Peyer's patch (tissue), 4 donors: ENCODE measurements at places on chromosomes 3 and 15. TPM values are rescaled to one million over a fixed set of nuclear protein-coding genes. Genes with fewer than 3 reads are reported as not detected.

RTP4 gene
- 12.4 TPM for total RNA-seq

RASL12 gene
- total RNA-seq = 5.1 TPM

CYP1A1 gene
- 0.70 TPM for total RNA-seq

ZNF385D gene
- total RNA-seq = 2.2 TPM

PARP14 gene
- total RNA-seq = 73.0 TPM

KLHL40 gene
- total RNA-seq = not detected

PPARG gene
- total RNA-seq = 46.4 TPM

SNTN gene
- total RNA-seq = not detected

- peaks cover 12% of the 10 kb centered on the region for H3K4me1 ChIP-seq
- no peaks in the 10 kb centered on the region for H3K36me3 ChIP-seq
- no peak overlapping the region for H3K27ac ChIP-seq
- H3K4me3 ChIP-seq = no peak overlapping the region
- DNase-seq = peak; percentile 60
Measured at GRCh38 chr3:14548321-14548729, 8.2 kb upstream of the GRIP2 start.

DNA sequence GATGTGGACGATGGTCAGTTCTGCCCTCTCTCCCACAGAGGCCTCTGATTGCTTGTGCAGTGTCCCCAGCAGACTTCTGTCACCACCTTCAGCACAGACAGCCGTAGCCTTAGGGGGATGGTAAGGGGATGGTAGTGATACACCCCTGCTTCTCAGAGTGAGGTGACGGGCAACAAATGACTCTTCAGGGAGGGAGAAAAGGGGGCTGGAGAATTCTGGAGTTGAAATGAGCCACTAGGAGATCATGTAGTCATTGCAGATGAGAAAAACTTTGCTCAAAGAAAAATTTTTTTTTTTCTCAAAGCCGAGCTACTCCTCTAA lies 29.6 kb upstream of the TIMP4 start:
- H3K4me1 ChIP-seq = peaks cover 8% of the 10 kb centered on the region
- no peaks in the 10 kb centered on the region for H3K36me3 ChIP-seq
- no peak overlapping the region for H3K27ac ChIP-seq
- no peak overlapping the region for H3K4me3 ChIP-seq

- H3K4me1 ChIP-seq = no peaks in the 10 kb centered on the region
- DNase-seq = no peak
- no peaks in the 10 kb centered on the region for H3K36me3 ChIP-seq
- H3K4me3 ChIP-seq = no peak overlapping the region
- H3K27me3 ChIP-seq = no peaks in the 10 kb centered on the region
Measured at GRCh38 chr3:159953325-159954085, 35.1 kb upstream of the IL12A start.

DNA sequence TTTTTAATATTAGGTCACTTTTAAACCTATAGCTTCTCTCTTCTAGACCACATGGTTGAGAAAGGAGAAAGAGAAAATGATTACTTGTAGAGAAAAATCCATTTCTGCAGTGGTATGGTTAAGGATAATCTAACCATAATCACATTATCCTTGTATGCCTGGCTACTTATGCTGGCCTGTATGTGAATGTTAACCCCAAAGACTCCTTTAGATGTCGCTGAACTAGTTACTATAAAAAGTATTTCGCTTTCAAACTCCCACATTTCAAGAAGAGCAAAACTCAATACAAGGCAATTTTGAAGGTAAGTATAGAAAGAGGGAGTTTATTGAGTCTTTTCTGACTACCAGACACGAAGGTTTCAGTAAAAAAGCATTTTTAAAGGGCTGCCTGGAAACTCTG lies 2.2 kb downstream of the KCTD6 start:
- no peaks in the 10 kb centered on the region for H3K36me3 ChIP-seq
- H3K27me3 ChIP-seq = no peaks in the 10 kb centered on the region
- no peak overlapping the region for H3K4me3 ChIP-seq
- H3K4me1 ChIP-seq = no peaks in the 10 kb centered on the region
- DNase-seq = no peak
- no peak overlapping the region for H3K27ac ChIP-seq

DNA sequence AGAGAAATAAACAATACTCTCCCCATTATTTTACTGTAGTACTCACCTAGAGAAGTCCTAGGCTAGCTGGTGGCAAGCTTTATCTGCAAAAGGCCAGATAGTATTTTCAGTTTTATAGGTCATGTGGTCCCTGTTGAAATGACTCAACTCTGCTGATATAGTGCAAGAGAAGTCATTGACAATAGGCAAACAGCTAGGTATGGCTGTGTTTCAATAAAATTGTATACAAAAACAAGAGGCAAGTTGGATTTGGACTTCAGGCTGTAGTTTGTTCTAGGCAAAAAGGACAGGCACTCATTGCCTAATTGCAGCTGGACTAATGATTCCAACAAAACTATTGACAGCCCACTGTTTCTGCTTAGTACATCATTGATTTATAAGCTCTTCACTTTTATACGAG lies 328.0 kb upstream of the PDZRN3 start:
- H3K27me3 ChIP-seq = no peaks in the 10 kb centered on the region
- no peaks in the 10 kb centered on the region for H3K36me3 ChIP-seq
- DNase-seq = no peak
- H3K27ac ChIP-seq = no peak overlapping the region

- peaks cover 27% of the 10 kb centered on the region for H3K4me1 ChIP-seq
- no peak overlapping the region for H3K27ac ChIP-seq
- no peaks in the 10 kb centered on the region for H3K36me3 ChIP-seq
- no peak overlapping the region for H3K4me3 ChIP-seq
- H3K27me3 ChIP-seq = no peaks in the 10 kb centered on the region
Measured at GRCh38 chr15:68208636-68209240, 3.6 kb upstream of the CALML4 start.

- no peaks in the 10 kb centered on the region for H3K36me3 ChIP-seq
- H3K4me1 ChIP-seq = no peaks in the 10 kb centered on the region
- no peak overlapping the region for H3K4me3 ChIP-seq
Measured at GRCh38 chr3:69240651-69241568, 118.5 kb upstream of the LMOD3 start.

- no peaks in the 10 kb centered on the region for H3K36me3 ChIP-seq
- H3K27ac ChIP-seq = no peak overlapping the region
- H3K4me1 ChIP-seq = no peaks in the 10 kb centered on the region
- H3K4me3 ChIP-seq = no peak overlapping the region
- no peaks in the 10 kb centered on the region for H3K27me3 ChIP-seq
Measured at GRCh38 chr3:71309342-71309741, 274.2 kb downstream of the FOXP1 start.

GRCh38 chr3:81602781-81603180 lies 158.7 kb downstream of the GBE1 start:
- no peak overlapping the region for H3K4me3 ChIP-seq
- H3K27me3 ChIP-seq = no peaks in the 10 kb centered on the region
- H3K27ac ChIP-seq = no peak overlapping the region

- H3K4me3 ChIP-seq = no peak overlapping the region
- no peak for DNase-seq
- H3K4me1 ChIP-seq = no peaks in the 10 kb centered on the region
- H3K27me3 ChIP-seq = no peaks in the 10 kb centered on the region
Measured at GRCh38 chr15:51382787-51383186, 41.3 kb downstream of the GLDN start.

- no peaks in the 10 kb centered on the region for H3K36me3 ChIP-seq
- H3K27me3 ChIP-seq = no peaks in the 10 kb centered on the region
- no peak overlapping the region for H3K4me3 ChIP-seq
- no peaks in the 10 kb centered on the region for H3K4me1 ChIP-seq
- DNase-seq = no peak
Measured at GRCh38 chr15:63994073-63994600, 52.1 kb downstream of the DAPK2 start.
